Testis (tissue), 5 donors: ENCODE measurements at places on chromosomes 12 and 14.

- no peaks in the 10 kb centered on the region for H3K27me3 ChIP-seq
- no peak overlapping the region for H3K4me3 ChIP-seq
- no peak for DNase-seq
- H3K4me1 ChIP-seq = no peaks in the 10 kb centered on the region
- no peaks in the 10 kb centered on the region for H3K36me3 ChIP-seq
- no peak overlapping the region for H3K27ac ChIP-seq
Observed at GRCh38 chr12:76652402-76652801, 92.8 kb upstream of the OSBPL8 start.

DNA sequence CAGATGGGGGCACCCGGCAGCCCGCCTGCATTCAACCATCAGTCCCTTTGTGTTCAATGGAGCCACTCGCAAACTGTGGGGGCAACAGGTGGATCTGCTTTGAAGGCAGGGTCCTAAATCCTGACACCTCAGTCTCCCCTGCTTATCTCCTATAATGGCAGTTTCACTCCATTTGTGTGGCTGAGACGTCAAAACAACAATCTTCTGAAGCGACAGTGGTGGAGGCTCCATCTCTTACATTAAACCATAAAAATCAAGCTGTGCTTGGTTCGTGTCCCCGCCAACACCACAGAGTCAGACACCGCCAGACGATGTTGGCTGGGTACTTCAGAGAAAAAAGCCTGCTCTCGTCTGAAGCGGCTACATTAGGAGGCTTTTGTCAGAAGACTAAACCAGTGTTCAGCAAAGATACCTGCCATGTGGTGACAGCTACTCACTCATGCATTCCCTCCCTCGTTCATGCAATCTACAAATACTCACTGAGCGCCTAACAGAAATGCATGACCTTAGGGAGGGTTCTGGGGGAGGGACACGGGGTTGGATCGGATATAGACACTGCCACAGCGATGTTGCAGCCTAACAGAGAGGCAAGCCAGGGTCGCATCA, 253.9 kb downstream of the FOXN3 start:
- no peaks in the 10 kb centered on the region for H3K36me3 ChIP-seq
- H3K27ac ChIP-seq = no peak overlapping the region
- no peak for DNase-seq
- no peak overlapping the region for H3K4me3 ChIP-seq
- no peaks in the 10 kb centered on the region for H3K4me1 ChIP-seq

DNA sequence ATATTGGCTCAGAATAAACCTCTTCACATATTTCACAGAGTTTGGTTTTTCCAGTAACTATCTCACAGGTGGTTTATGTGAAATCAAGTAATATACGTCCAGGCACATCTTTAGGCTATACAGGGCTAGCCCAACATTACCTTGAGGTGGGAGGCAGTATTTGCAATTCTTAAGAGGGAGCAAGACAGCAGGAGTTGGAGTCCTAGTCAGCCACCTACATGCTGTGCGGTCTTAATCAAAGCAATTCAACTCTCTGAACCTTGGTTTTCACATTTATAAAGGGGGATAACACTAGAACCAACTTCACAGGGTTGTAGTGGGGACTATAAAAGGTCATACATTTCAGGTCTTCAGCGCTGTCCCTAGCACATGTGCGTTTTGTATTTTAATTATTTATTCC, 73.5 kb upstream of the FICD start:
- H3K27ac ChIP-seq = no peak overlapping the region
- no peaks in the 10 kb centered on the region for H3K27me3 ChIP-seq
- no peaks in the 10 kb centered on the region for H3K4me1 ChIP-seq
- no peak overlapping the region for H3K4me3 ChIP-seq
- H3K36me3 ChIP-seq = no peaks in the 10 kb centered on the region

- no peak overlapping the region for H3K4me3 ChIP-seq
- H3K36me3 ChIP-seq = no peaks in the 10 kb centered on the region
Observed at GRCh38 chr14:60356906-60357550, 108.0 kb downstream of the PPM1A start.

GRCh38 chr14:95150910-95151309, 6.4 kb downstream of the DICER1 start:
- H3K36me3 ChIP-seq = no peaks in the 10 kb centered on the region
- DNase-seq = no peak
- H3K4me1 ChIP-seq = peaks cover 12% of the 10 kb centered on the region
- no peak overlapping the region for H3K27ac ChIP-seq
- H3K27me3 ChIP-seq = no peaks in the 10 kb centered on the region
- no peak overlapping the region for H3K4me3 ChIP-seq

DNA sequence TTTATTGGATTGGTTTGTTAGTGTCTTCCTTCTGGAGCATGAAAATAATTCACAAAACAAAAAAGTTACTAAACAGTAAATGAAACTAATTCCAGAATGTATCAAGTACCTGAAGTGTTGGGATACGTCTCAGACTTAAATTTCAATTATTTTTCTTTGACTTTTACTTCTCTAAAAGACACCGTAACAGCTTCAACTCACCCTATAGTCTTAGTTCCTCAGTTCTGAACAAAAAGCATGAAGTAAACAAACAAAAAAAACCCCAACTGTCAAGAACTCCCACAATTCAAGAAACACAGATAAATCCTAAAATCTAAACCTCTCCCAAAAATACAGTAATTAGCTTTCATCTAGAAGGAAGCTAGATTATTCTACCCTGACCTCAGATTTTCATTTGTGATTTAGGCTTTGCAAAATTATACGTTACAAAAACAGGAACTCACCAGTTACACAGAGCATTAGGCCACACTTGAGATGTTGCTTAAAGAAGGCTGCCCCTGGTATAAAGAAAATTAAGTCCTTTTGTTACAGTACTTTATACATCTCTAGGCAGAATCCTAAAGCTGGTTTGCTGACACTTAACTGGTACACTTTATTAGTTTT, 10.2 kb downstream of the HEATR5A start:
- H3K4me1 ChIP-seq = no peaks in the 10 kb centered on the region
- DNase-seq = no peak
- no peaks in the 10 kb centered on the region for H3K27me3 ChIP-seq
- H3K4me3 ChIP-seq = no peak overlapping the region
- no peaks in the 10 kb centered on the region for H3K36me3 ChIP-seq

GRCh38 chr14:73787486-73788316, 63.9 kb upstream of the PTGR2 start:
- no peak for DNase-seq
- peak overlapping the region; percentile 87 for H3K27ac ChIP-seq
- H3K4me3 ChIP-seq = peak overlapping the region; percentile 85
- H3K27me3 ChIP-seq = no peaks in the 10 kb centered on the region
- H3K4me1 ChIP-seq = peaks cover 63% of the 10 kb centered on the region

- H3K27ac ChIP-seq = no peak overlapping the region
- no peaks in the 10 kb centered on the region for H3K36me3 ChIP-seq
- H3K27me3 ChIP-seq = no peaks in the 10 kb centered on the region
Observed at GRCh38 chr14:100747021-100747586, 20.4 kb downstream of the DLK1 start.

- no peaks in the 10 kb centered on the region for H3K27me3 ChIP-seq
- H3K36me3 ChIP-seq = no peaks in the 10 kb centered on the region
- H3K4me1 ChIP-seq = no peaks in the 10 kb centered on the region
- no peak overlapping the region for H3K4me3 ChIP-seq
- DNase-seq = peak; percentile 59
Observed at GRCh38 chr12:57983146-57983857, 41.9 kb downstream of the ATP23 start.

DNA sequence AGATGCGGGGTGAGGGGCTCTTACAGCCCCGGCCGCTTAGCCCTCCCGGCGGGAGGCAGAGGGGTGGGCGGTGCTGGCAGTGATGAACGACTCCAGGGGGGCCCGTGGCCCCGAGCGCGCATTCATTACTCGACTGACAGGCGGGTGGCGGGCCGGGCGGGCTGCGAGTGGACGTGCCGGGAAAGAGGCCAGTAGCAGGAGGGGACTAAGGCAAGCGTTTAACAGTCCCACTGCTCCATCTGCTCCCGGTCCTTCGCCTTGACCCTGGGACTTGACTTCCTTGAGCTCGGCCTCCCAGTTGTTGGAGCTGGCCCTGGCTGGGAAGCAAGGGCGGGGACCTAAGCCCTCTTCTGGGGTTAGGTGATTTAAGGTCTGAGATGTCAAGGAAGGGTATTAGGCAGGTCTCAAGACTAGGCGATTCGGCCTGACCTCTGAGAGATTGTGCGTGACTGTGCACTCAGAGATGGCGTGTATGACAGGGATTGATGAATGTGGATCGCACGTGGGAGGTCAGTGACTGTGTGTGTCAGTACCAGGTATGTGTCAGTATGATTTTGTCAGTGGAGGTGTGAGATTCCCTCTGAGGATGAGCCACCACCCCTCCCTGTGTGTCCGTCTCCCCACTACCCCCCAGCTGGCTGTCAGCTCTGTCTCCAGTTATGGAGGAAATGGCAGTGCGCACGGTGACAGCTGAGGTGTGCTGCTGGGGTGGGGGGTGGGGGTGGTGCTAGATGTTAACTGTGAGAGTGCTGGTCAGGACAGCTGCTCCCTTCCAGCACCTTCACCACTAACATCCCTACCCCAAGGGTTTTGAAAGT, 3.6 kb upstream of the DNAJC22 start:
- H3K27ac ChIP-seq = no peak overlapping the region
- DNase-seq = no peak
- peaks cover 45% of the 10 kb centered on the region for H3K4me1 ChIP-seq

DNA sequence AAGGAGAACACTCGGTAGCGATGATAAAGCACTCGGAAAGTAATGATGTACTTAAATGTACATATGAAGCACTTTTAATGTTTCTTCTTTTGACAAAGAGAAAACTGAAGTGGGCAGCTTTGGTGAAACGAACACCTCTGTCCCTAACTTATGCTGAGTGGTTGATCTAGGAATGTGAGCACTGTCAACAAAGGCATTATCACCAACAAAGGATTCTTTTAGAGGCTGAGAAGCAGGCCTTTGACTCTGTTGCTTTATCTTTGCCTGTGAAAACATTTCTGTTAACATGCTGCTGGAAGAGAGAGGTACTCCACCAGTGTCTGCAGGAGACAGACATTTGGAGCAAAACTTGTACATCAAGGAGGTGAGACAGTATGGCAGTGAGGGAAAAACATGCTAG, 103.2 kb upstream of the VRK1 start:
- no peak overlapping the region for H3K4me3 ChIP-seq
- DNase-seq = no peak
- H3K4me1 ChIP-seq = no peaks in the 10 kb centered on the region
- H3K27me3 ChIP-seq = no peaks in the 10 kb centered on the region
- no peak overlapping the region for H3K27ac ChIP-seq

GRCh38 chr14:97841762-97842161, 1044.6 kb downstream of the VRK1 start:
- no peaks in the 10 kb centered on the region for H3K4me1 ChIP-seq
- no peaks in the 10 kb centered on the region for H3K27me3 ChIP-seq
- no peak overlapping the region for H3K4me3 ChIP-seq
- H3K27ac ChIP-seq = no peak overlapping the region
- no peak for DNase-seq
- no peaks in the 10 kb centered on the region for H3K36me3 ChIP-seq

- H3K4me1 ChIP-seq = no peaks in the 10 kb centered on the region
- H3K27me3 ChIP-seq = no peaks in the 10 kb centered on the region
- H3K27ac ChIP-seq = no peak overlapping the region
Observed at GRCh38 chr12:31853520-31853919, 105.7 kb upstream of the RESF1 start.

DNA sequence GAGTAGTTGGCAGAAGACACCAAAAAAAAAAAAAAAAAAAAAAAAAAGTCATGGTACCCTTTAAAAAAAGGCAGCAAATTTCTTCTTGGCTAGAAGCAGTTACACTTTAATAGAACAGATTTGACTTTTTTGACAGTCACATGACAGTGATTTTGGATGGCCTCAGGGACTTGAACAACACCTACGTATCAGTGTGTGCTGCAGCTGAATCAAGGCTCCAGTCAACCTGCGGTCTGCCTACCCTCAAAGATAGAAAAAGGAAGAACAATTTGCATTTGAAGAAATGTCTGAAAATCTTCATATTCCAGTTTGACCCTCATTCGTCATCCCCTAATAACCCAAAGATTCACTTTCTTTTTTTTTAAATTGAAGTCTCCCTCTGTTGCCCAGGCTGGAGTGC, 53.9 kb downstream of the MDM2 start:
- no peak overlapping the region for H3K4me3 ChIP-seq
- no peaks in the 10 kb centered on the region for H3K4me1 ChIP-seq
- H3K36me3 ChIP-seq = no peaks in the 10 kb centered on the region
- H3K27me3 ChIP-seq = no peaks in the 10 kb centered on the region

DNA sequence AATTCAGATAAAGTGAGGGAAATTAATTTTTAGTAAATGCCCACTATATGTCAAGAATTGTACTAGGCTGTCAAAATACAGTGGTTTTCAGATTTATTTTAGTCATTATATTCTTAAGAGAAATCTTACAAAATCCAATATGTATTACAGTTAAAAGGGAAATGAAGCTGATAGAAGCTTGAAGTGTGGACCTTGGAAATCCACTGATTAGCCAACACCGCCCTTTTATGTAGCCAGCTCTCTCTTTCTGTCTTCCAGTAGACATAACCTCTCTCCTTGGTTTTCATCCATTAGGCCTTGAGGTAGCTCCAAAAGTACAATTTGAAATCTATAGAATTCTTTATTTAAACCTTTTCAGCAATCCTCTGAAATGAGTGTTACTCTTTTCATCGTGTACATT, 63.2 kb downstream of the USP15 start:
- no peak overlapping the region for H3K27ac ChIP-seq
- H3K27me3 ChIP-seq = no peaks in the 10 kb centered on the region
- no peak overlapping the region for H3K4me3 ChIP-seq
- no peaks in the 10 kb centered on the region for H3K36me3 ChIP-seq
- no peak for DNase-seq

DNA sequence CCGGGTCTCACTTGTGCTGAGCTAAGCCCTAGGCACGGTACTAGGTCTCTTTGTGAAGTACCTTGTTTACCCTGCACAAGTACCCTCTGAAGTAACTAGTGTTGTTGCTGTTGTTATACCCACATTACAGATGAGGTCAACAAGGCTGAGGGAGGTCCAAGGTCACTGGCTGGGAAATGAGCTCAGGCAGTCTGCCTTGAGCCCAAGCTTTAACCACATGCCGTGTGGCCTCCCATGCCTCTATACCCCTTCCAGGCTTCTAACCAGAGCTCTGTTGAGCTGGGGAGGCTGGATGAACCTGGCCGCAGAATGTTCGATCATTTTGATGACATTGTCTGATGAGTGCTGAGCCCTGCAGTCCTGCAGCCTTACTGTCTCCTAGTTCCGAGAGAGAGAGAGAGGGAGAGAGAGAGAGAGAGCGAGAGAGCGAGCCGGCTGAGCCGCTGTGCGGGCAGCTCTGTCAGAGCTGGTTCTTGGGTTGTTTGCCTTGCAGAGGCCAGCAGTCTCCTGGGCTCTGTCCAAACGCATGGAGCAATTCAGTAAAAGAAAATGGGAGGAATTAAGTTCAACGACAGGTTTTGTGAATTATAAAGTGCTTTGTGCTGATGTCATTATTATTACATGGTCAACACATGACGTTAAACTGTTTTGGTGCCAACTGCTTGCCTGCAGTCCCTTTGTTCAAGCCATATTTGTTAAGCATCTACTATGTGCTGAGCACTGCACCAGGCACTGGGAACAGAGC, 13.1 kb downstream of the JDP2 start:
- no peak overlapping the region for H3K4me3 ChIP-seq
- H3K4me1 ChIP-seq = peaks cover 6% of the 10 kb centered on the region
- peak; percentile 63 for DNase-seq
- no peaks in the 10 kb centered on the region for H3K27me3 ChIP-seq
- H3K27ac ChIP-seq = no peak overlapping the region
- H3K36me3 ChIP-seq = no peaks in the 10 kb centered on the region
